Testis (tissue), 5 donors: ENCODE measurements at places on chromosomes 7 and 10. TPM values are rescaled to one million over a fixed set of nuclear protein-coding genes. Genes with fewer than 3 reads are reported as not detected.

The FRG2B gene
- total RNA-seq: not detected

The SCIN gene
- total RNA-seq: 4.7 TPM

The NKX6-2 gene
- total RNA-seq: 8.9 TPM

The TUBAL3 gene
- total RNA-seq: 2.5 TPM

The FAM237B gene
- not detected for total RNA-seq

The SEC23IP gene
- total RNA-seq: 43.3 TPM
